Fibroblast of lung (primary cell): ENCODE measurements at places on chromosomes 2 and 18.

- DNase-seq: no peak
These were observed 373.2 kb downstream of the TRIB2 start for GRCh38 chr2:13089971-13090370.

DNA sequence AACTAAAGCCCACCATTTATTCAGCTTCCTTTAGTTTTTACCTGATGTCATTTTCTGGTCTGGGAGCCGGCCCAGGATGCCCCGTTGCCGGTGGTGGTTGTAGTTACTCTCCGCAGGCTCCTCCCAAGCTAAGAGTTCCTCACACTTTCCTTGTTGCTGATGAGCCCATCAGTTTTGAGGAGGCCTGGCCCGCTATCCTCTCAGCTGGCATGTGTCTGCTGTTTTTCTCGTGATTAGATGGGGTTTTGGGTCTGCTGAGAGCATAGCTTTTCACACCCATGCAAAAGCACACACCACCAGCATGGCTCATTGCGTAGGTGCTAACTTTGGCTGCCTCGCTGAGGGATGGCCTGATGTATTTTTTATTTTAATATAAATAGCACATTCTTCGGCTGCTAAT, 72.1 kb downstream of the PSMG2 start:
- DNase-seq: no peak

DNA sequence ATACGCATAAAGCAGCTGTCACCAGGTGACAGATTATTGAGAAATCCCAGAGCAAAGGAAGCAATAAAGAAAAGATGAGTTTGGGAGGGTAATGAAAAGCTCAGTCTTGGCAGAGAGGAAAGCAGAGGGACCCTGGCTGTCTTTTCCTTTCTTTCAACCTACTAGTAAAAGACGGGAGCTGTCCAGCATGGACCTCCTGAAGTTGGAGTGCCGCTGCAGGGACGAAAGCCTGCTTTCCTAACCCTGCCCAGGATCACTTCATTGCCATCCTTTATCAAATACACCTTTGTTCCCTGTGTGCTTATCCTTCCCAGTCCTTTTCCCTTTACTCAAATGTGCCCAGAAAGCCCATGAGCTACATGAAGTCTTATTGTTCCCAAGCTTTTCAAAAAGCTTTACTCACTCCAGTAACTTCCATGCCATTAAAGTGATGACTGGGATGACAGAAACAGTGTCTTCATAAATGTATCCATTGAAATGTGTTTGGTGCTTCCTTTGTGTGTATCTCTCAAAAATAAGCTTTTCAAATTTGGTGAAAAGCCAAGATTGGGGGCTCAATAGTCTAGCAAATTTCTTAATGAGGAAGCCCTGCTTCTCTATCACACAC, 3.7 kb upstream of the SPR start:
- DNase-seq: peak; percentile 55

GRCh38 chr2:27893006-27893405, 2.5 kb downstream of the BABAM2 start:
- DNase-seq: no peak

DNA sequence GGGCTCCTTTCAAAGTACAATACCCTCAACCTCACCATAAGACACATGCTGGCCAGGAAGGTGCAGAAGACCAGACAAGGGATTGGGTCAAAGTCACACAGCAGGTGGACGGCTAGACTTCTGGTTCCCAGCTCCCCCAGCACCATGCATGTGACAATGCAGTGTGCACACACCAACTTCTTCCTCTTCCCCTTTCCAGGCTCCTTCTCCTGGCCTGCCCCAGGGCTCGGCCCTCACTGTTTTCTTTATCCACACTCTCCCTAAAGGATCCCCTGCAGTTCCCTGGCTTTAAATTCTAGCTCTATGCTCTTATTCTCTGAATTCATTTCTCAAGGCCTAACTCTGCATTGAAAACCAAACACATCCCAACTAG, 82.3 kb downstream of the LOXHD1 start:
- DNase-seq: no peak

- DNase-seq: peak; percentile 31
These were observed 229.7 kb upstream of the SPRED2 start for GRCh38 chr2:65661980-65662653.

- no peak for DNase-seq
These were observed 26.8 kb downstream of the ATP8B1 start for GRCh38 chr18:57776354-57776753.

GRCh38 chr2:42879913-42880737, 87.7 kb upstream of the HAAO start:
- DNase-seq: peak; percentile 28

GRCh38 chr18:11268741-11269233, 119.4 kb upstream of the PIEZO2 start:
- no peak for DNase-seq

GRCh38 chr2:157866666-157867642, 9.2 kb downstream of the ACVR1 start:
- DNase-seq: no peak

DNA sequence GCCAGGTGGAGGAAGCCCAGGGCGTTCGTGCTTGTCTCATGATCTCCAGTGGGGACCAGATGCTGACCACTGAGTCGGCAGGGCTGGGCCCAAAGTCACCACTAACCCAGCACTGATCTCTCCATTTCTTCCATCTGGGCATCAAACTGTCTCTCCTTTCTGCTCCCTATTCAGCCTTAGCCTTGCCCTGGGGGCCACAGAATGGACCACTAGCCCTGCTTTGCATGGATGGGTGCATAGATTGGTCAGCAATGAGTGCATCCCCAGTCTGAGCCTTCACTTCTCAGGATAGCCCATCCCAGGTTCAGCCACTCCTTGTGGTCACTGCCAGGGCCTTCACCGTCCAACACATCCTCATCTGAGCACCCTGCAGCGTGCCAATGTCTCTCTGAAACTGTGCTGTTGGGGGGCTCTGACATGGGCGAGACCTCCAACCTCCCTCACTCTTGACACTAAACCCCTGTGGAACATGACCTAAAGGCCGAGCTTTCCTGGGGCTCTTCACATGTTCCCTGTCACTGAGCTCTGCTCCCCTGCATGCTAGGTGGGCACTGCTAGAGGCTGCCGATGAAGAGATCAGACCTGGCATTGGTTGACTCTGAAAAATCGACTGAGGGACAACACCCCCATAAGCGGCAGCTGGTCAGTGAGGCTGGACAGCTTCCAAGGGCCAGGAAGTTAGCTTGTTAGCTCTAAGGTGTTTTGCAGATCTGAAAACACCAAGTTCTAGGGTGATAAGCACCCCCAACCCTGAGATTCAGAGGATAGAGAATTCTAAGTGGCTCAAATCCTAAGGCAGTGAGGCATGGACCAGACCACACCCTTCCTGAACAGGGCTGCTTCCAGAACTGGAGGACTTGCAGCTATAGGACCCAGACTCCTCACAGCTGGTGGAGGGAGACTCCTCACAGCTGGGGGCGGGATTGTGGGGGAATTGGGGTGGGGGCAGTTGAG, 61.7 kb downstream of the HS1BP3 start:
- no peak for DNase-seq
